Cardiac septum (tissue), 1 donor: ENCODE measurements at places on chromosomes 5 and 9. TPM values are rescaled to one million over a fixed set of nuclear protein-coding genes. Genes with fewer than 3 reads are reported as not detected.

DNA sequence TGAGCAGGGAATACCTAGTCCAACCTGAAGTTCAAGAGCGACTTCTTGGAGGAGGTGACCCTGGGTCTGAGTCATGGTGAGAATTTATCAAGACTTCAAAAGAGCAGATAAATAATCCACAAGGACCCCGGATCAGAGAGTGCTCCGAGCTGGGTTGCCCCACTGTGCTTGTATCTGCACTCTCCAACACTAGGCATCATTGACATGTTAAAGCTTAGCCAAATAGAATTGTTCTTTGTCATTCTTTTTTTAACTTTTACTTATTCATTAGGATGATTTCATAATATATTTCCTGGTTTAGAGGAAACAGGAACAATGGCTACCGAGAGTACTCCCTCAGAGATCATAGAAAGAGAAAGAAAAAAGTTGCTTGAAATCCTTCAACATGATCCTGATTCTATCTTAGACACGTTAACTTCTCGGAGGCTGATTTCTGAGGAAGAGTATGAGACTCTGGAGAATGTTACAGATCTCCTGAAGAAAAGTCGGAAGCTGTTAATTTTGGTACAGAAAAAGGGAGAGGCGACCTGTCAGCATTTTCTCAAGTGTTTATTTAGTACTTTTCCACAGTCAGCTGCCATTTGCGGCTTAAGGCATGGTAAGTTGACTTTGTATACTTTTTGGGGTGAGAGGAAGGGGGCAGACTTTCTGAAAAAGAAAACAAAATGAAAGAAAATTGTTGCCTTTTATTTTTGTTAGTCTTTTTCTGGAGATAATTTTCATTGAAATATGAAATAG, at the start of gene CARD6:
Gene CARD6, plus strand, starts transcription at position 300 of the 738 bp plus-strand sequence. Its CDS starts 16 bp downstream, at position 316.
- no peak for DNase-seq

Gene FRMPD1
- total RNA-seq: 0.27 TPM

DNA sequence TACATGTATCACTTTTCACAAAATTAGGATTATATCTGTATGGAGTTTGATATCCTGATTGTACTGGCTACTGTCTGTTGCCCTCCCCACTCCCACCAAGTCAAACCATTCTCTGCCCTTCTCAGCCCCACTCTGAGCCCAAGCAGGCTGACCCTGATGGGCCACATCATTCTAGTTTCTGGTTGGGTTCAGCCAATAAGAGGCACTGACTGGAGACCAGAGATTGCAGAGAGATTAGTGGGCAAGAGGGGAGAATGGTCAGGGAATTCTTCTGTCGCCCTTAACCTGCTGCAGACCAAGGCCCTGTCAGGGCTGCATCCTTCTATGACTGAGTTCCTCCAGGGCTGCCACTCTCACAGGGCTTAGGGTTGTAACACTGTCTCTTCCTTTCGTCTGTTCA, 2.7 kb downstream of the HSPB3 start:
- no peak for DNase-seq

DNA sequence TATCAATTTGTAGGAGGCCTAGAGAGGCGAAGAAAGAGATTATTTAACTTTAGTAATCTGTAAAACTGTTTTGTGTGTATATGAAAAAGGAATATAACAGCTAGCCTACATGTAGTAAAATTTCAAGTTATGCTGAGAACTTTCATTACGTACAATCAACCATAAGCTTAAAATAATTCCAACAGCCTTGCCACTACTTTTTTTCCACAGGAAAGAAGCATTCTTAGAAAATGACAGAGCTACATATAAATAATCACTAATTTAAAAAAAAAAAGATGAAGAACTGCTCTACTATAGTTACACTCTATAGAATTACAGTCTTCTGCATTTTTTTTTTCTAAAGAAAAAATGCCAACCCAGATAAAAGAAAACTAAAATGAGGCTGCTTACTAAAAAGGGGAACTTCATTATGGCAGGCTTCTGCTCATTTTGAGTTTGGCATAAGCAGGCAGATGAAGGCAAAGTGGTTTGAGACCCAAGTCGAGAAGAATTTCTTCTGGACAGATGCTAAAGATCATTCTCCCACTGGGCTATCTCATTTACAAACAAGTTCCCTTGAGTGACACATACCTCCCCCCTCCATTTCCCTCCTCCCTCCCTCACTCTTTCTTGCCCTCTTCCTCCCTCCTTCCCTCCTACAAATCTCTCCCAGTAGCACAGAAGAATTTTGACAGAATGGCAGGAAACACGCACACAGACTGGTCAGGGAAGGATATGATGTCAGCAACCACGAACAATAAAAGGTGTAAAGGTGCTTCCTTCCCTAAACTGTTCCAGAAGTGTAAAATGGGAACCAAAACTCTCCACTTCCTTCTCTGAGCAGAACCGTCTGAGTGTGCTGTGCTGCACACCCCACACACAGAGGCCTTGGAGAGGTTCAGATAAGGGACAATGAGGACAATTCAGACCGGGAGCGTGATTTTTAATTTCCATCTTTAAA, 56.1 kb downstream of the MEF2C start:
- peak; percentile 83 for DNase-seq

Gene CCDC192
- not detected for total RNA-seq
